ENCODE measurements at places on chromosomes 1 and 21.

GRCh38 chr1:20375563-20375962 lies 84.9 kb downstream of the VWA5B1 start:
- no peak for DNase-seq

DNA sequence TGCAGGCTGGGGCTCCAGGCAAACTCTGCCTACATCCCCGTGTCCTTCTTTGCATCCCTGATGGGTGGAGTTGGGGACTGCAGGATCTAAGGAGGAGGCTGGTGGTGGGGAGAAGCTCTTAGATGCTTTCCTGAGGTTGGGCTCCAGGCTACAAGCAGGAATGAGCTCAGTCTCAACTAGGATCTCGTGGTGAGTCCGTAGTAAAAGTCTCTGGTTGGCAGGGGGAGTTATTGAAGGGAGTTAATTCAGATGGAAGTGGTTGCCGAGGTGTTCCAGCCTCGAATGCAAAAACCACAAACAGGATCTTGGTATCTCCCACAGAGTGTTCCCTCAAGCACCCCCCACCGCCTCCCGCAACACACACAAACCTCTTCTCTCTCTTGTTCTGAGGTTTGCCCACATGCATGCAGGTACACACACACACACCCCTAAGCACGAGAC lies 35.0 kb downstream of the TMCC2 start:
- DNase-seq, result no peak

- DNase-seq, result no peak
Measured at GRCh38 chr1:222167896-222168295, 380.0 kb downstream of the HHIPL2 start.

DNA sequence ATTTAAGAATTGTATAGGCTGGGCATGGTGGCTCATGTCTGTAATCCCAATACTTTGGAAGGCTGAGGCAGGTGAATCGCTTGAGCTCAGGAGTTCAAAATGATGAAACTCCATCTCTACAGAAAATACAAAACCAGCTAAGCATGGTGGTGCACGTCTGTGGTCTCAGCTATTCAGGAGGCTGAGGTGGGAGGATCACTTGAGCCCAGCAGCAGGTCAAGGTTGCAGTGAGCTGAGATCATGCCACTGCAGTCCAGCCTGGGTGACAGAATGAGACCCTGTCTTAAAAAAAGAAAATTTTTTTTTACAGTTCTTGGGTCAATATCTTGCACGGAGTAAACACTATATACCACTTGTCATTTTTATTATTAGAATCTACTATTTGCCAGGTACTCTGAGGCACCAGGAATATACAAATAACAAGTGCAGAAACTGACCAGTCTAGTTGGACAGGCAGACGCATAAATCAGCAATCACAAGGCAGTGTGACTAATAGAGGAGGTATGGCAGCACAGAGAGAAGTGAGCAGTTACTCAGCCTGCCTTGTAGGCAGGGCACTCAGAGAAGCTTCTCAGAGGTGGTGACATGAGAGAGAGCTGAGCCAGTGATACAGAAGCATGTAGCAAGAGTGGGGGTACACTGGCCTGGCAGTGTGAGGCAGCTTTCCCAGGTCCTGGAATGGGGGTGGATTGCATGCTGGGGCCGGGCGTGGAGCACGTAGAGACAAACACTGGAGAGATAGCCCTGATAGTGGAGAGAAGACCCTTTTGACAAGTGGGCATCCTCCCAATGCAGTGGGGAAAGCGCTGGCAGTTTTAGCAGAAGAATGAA lies 8.0 kb downstream of the PHLDA3 start:
- DNase-seq, result no peak
